ENCODE measurements at places on chromosomes 7 and 10. TPM values are rescaled to one million over a fixed set of nuclear protein-coding genes. Genes with fewer than 3 reads are reported as not detected.

DNA sequence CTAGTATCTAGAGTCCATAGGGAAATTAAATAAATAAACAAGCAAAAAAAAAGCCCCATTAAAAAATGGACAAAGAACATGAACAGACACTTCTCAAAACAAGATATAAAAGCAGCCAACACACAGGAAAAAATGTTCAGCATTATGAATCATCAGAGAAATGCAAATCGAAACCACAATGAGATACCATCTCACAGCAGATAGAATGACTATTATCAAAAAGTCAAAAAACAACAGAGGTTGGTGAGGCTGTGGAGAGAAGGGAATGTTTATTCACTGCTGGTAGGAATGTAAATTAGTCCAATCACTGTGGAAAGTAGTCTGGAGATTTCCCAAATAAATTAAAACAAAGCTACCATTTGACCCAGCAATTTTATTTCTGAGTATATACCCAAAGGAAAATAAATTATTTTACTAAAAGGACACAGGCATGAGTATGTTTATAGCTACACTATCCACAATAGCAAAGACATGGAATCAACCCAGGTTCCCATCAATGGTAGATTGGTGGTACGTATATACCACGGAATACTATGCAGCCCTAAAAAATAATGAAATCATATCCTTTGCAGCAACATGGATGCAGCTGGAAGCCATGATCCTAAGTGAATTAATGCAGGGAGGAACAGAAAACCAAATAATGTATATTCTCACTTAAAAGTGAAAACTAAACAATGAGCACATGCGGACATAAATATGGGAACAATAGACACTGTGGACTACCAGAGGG lies 366.5 kb upstream of the SEMA3C start:
- no peak for DNase-seq

- DNase-seq, result no peak
These were observed 62.7 kb downstream of the MAD1L1 start for GRCh38 chr7:2169923-2170575.

DNA sequence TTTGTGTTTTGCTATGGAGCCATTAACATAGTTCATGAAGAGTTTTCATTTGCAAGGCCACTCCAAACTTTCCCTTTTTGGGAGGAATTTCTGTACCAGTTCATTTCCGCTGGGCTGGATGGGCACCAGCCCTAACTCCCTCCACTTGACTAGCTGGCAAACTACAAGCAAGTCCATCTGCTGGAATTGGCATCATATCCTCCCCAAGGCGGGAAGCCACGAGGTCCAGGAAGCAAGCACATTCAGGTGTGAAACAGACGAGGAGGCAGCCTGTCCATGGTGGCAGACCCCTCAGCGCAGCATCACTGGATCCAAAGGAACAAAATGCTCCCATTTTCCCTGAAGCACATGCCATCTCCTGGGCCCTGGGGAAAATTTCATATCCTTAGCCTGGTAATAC lies 125.8 kb downstream of the ABLIM1 start:
- DNase-seq, result no peak

DNA sequence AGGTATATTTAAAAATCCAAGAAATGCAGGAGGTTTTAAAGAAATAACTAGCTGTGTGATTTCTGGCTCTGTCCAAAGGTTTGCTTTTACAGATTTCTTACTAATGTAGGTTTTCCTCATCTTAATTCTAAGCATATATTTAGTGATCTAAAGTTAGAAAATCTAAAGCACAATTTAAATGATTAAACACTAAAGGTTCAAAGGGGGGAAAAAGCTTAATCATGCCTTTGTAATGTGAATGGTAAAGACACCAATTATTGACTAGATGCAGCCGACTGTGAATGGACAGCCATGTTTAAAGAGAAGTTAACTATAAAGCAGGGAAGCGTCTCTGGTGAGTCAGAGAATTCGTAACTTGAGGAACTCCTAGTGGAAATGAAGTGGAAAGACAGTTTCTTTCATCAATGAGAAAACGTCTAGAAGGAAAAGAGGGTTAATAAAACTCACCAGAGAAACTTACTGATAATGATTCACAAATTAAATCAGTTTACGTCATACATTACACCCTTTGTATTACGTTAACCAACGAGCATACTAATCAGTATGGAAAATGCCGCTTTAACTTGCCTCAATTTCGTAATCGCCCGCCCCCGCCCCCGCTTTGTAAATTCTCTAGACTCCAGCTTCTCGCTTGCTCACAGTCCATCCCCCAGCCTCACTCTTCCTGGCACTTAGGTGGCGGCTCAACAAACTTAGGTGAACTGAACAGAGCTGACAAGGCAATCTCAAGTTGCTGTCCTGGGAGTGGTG lies 1.1 kb upstream of the HBP1 start:
- DNase-seq, result peak; percentile 94

- DNase-seq, result no peak
These were observed 267.5 kb downstream of the CELF2 start for GRCh38 chr10:11285171-11285570.

- DNase-seq, result no peak
These were observed 12.9 kb upstream of the ZNF736 start for GRCh38 chr7:64300641-64301405.

DNA sequence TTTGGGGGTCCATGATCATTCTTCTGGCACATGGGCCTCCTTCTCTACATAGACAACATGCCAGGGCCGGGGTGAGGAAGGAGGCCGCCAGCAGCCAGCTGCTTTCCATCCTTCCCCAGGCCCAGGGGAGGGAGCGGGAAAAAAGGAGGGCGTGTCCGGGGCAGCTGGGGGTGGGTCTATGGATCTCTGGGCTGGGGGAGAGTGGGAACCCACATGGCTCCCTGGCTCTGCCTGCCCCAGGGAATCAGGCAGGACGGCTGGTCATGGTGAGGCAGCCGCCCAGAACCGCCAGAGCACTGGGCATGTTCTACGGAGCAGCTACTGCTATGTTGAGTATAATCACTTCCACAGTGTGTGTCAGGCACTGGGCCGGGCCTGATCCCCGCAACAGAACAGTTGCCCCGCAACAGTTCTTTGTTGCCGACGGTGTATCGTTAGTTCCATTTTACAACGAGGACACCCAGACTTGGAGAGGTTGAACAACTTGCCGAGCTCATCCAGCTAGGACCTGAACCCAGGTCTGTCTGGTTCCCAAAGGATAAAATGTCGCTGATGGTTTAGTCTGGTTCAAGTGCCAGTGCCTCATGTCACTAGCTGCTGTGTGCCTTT lies 6.4 kb upstream of the IRF5 start:
- no peak for DNase-seq

DNA sequence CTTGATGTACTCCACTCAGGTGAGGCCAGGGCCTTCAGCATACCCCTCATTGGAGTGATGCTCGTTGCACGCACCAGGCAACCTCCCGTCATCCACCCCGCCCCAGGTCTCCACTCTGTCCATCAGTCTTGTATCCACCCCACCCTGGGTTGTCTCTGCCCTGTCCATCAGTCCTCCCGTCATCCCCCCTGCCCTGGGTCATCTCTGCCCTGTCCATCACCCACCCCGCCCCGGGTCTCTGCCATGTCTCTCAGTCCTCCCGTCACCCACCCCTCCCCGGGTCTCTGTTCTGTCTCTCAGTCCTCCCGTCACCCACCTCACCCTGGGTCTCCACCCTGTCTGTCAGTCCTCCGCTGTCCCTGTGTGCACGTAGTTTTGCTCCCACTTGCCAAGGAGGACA lies 59.9 kb downstream of the WDR37 start:
- DNase-seq, result no peak

GRCh38 chr7:108283252-108283651 lies 153.1 kb upstream of the LAMB4 start:
- no peak for DNase-seq

DNA sequence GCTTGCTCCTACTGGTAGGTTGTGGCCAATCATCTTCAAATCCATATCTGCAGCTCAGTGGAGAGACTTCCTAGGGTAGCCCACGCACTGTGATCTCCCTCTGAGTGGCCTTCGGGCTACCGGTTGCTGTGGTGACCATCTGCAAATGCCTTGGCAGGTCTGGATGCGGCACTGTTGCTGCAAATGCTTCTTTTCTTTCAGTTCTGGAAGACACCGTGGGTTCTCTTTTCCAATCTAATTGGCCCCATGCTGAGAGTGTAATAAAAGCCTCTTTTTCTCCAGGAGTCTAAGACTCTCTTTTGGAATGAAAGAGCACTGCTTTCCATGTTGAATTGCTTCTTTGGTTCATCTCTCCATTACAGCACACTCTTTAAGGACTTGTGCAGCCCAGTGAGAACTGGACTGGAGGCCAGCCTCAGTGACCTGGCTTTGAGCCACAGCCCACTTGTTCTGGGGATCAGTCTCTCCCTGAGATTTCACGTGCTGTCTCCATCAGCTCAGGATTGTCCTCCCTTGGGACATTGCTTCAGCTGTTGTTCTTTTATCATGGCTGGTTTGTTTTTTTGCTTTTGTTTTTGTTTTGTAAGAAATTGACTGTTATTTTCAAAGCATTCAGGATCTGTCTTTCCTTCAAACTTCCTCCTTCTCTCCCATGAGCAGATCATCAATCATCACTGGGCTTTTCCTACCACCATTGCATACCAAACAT lies 286.6 kb downstream of the BMPER start:
- DNase-seq, result peak; percentile 55

DNA sequence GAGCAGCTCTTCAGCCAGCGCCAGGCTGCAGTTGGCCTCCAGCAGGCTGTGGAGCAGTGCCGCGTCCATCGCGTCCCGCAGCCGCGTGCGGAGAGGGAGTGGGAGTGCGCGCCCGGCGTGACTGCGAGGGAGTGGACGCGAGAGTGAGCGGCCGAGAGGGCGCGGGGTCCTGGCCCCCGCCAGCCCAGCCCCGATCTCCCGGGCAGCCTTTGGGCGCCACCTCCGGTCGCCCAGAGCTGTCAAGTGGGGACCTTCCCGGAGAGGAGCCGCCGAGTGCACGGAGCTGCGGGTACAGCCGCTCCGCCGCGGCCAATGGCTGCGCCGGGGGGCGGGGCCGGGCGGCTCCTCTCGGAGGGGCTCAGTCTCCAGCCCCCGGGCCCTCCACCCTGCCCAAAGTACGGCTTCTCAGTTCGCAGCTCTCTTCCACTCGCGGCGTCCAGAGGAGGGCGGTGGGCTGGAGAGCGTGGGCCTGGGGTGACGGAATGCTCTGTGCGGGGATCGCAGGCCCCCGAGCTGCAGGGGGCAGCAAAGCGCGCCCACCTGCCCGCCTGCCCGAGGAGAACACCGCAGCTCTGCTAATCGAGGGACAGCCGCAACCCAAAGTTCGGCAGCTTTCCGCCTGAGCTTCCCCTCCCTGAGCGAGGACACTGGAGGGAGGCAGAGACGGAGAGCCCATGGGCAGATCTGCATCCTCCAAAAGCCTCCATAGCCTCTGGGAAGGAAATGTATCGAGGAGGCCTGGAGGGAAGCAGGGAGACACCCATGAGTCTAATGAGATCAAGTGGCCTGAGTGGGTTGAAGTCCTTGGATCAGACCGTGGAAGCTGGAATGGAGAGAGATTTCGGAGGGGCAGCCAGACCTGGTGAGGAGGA lies at the start of gene CRHR2:
CRHR2 (minus strand) TSS at position 245 of the 872 bp plus-strand sequence; CDS start at position 69, 176 bp downstream.
- peak; percentile 16 for DNase-seq

DNA sequence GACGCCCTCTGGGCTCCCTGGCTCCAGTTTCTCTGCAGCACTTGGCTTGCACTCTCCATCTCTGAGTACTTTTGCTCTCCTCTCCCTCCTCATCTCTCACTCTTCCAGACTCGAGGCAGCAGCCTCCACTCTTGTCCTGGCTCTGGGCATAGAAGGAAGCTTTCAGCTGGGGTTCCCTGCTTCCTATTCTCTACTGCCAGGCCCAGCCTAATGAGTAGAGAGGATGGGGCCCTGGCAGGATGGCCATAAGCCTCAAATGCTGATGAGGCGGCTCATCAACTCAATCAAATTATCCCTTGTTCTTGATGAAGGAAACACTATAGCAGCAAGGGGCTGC lies 55.8 kb downstream of the NEURL1 start:
- no peak for DNase-seq

DNA sequence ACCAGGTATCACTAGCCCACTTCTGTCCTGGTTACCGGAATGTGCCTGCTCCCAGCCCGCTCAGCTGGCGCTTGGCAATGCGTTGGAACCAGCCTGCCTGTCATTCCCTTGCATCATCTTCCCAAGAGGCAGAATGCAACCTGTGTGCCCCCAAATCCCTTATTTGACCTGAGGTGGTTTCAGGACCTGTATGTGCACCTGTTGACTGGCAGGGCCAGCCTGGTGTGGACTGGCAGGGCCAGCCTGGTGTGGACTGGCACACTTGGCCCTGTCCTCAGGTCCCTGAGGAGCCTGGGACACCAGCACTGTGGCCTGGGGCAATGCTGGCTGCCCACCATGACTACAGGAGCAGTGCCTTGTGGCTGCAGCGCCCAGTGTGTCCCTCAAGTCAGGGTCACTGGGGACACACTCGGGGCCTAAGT lies 38.2 kb downstream of the ZNF467 start:
- no peak for DNase-seq

DNA sequence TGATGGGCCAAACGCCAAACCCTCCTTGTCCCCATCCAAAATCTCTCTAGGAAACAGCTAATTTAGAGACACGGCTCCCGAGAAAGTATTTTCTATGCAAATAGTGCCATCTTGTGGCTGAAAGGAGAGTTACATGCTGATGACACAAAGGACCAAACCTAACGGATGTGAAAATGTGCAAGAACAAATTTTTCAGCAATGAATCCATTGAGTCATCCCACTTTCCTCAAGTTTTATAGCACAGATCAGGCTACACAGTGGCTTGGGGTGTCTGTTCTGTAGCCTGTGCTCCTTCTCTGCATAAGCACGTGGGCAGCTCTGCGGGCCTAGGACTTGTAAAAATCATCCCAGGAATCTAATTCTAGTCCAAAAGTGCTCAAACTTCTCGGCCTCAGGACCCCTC lies 154.8 kb upstream of the PRR15 start:
- DNase-seq, result peak; percentile 92

GRCh38 chr7:152313831-152314604 lies 121.8 kb downstream of the KMT2C start:
- peak; percentile 85 for DNase-seq

DNA sequence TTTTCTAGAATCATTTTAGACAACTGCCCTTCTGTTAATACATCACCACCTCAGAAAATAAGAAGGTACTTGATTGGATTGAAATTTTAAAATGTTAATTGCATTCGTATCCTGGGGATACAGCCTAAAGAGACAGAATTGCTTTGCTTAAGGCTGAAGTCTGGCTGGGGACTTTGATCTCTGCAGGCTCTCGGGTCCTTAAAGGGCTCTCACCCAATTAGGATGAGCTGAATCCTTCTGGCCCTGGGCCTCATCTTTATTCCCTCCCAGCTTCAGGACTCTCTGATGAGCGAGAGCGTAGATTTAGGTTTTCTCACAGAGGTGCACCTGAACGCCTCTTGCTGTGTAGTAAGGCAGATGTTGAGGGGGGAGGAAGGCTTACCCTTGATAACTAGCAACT lies 475.3 kb upstream of the C7orf33 start:
- DNase-seq, result no peak

- no peak for DNase-seq
These were observed 17.5 kb downstream of the INPP5A start for GRCh38 chr10:132554991-132555647.

IL15RA gene
- total RNA-seq, result 1.5 TPM

TAS2R4 gene
- 1.5 TPM for total RNA-seq

TLX1 gene
- total RNA-seq, result not detected

CUEDC2 gene
- total RNA-seq, result 44.9 TPM

PVRIG gene
- 0.13 TPM for total RNA-seq

All from muscle of leg (tissue), 16 donors.